ENCODE measurements at places on chromosomes 12 and 14.
A peak's percentile ranks its signal among the peaks of the same experiment; 100 is the strongest.

DNA sequence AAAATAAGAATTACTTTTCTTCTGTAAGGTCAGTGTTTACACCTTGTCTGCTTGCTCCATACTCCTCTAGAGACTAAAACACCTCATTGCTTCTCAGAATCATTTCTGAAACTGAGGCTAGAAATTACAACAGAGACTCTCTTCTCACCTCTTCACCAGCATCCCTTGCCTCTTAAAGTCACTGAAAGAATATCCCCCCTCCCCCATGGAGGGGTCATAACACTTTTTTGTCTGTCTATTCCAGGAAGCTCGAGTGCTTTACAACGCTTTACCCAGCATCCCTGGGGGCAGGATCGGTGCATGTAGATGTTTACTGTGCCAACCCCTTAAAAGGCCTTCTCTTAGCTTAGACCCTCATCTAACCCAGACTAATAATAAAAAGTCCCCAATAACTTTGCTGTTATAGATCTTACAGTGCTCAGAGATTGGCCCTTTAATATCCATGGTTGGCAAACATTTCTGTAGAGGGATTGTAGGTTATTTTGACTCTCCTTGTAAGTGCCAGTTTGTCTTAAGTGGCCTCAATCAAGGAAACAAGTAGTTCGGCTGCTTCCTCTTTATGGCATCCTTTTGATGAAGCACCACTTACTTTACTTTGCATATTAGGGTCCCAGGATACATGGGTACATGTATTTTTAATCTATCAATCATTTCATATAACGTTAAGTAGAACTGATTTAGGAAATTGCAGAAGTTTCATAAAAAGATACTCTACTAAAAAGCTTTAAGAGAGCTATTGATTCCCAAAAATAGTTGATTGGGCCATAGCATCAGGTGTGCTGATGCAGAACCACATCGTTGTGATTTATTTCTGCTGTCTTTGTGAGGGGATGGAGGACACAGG, 29.3 kb downstream of the PRKCH start:
- DNase-seq, result no peak

DNA sequence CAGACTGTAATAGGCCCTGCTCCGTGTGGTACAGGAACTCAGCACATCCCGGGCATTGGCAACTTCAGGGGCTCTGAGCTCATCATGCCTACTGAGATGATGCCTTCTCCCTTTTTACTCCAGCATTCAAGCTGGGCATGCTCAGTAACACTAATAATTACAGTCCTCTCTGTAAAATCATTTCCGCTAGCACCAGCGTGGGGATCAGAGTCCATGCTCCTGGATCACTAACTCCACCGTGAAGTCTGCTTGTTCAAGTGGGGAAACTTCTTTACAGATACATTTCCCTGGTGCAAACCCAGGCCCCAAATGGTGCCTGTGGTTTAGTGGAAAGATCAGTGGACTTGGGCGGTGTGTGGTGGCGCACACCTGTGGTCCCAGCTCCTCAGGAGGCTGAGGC, 16.7 kb downstream of the CLSTN3 start:
- DNase-seq, result no peak

DNA sequence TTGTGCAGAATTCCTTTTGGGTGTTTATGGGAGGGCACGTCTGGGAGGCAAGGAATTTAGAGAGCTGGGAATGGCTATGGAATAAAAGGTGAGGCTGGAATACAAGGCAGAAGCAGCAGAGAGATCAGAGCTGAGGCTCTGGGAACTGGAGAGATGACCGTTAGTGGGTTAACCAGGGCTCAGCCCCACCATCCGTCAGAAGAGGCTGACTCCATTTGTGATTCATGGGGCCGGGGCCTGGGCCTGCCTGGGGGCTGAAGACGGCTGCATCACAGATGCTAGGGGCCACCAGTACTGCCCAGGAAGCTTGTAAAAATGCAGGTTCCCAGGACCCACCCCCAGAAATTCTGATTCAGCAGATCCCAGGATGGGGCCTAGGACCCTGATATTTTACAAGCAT, 398.1 kb downstream of the MED13L start:
- DNase-seq, result no peak

GRCh38 chr12:84070292-84070691, 842.3 kb downstream of the SLC6A15 start:
- DNase-seq, result peak; percentile 12

- DNase-seq, result no peak
Observed at GRCh38 chr14:50607761-50608160, 47.8 kb downstream of the ATL1 start.

DNA sequence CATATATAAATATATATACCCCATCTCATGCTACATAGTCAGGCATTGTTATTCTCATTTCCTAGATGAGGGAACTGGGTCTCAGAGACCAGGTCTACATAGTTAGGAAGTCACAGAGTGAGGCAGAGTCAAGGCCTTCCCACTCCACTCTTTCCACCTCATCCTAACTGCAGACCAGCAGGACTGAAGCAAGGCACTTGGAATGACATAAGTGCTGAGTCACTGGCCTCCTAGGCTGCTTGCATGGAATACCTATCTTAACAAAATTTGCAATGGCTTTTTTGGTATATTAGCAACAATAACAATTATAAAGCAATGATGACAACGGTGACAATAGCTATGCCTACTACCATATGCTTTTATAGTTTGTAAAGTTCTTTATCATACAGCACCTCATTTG, 5.4 kb upstream of the ANO4 start:
- DNase-seq, result no peak

DNA sequence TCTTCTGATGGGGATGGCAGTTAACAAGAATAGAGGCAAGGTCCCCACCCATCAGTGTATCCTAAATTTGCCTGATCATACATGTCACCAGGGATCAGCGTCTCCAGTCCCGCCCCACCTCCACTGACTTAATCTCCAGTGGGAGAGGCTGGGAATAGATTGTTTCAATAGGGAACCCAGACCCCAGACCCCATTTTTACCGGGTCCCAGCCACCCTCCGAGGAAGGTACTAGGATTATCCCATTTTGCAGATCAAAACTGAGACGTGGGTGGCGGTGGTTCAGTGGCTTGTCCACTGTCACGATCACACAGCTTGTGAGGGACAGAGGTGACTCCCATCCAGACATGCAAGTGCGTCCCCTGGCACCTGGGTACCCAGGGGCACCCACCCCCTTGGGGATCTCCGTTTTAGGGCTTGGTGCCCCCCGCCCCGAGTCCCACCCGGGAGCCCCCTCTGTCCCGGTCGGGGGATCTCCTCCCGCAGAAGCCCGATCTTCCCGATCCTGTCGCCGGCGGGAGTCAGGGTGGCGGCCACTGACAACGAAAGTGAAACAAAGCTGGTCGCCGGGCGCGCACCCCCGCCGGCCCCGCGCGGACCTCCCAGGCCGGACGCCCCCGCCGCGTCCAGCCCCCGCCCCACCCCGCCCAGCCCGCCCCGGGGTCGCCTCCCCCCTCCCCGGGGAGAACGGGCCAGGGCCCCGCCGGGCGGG, 523 bp downstream of the WSB2 start:
- no peak for DNase-seq

DNA sequence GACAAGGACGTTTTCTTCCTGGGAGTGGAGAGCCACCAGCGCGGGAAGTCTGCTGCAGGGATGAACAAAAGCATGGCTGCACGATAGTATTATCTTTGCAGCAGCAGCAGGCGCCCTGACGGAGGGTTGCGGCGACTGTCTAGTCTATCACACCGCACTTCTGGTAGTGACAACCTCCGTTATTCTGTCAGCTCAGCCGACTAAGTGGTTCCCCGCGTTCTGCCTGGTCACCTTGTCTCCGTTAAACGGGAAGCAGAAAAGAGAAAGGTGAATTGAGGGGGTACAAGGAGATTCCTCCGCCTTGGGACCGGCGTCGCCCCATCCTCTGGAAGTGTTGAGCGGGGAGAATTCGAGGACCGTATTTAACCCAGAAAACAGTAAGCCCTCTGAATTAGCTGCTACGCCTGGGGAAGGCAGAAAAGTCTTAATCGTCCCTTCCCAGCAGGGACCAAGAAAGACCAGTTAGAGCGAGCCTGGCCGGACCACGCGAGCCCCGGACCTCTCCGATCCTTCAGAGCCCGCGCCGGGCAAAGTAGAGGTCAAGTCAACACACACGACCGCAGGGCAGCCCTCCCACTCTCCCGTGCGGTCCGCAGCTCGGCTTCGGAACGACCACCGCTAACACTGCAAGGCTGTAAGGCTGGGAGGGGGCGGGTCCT, 536 bp upstream of the DAAM1 start:
- DNase-seq, result peak; percentile 36

DNA sequence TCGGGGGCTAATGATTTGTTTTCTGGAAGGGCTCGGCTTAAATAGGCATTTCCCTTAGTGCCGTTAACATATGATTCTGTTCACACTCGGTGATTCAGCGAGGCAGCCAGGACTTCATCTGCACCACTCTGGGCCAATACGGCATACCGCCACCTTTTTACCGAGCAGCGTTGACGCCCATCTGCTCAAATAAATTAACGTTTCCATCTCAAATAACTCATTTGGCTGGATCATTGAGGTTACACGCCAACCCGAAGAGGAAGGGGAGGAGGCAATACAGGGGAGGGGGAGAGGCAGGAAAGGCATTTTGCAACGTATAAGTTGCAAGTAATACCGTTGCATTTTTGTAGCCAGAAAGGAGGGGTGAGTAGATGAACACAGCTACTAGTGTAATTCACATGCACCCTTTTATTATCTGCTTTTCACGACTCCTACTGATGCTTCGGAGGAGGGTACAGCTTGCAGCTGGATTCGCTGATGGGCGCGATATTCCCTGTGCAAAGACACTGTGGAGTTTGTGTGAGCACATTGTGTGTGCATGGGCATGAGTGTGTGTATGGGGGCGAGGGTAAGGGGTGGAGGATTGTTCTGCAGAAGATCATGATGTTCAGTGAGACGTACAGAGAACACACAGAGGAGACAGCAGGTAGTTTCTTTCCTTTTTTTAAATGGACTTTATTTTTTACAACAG, 45.9 kb downstream of the MAP1LC3B2 start:
- DNase-seq, result no peak

DNA sequence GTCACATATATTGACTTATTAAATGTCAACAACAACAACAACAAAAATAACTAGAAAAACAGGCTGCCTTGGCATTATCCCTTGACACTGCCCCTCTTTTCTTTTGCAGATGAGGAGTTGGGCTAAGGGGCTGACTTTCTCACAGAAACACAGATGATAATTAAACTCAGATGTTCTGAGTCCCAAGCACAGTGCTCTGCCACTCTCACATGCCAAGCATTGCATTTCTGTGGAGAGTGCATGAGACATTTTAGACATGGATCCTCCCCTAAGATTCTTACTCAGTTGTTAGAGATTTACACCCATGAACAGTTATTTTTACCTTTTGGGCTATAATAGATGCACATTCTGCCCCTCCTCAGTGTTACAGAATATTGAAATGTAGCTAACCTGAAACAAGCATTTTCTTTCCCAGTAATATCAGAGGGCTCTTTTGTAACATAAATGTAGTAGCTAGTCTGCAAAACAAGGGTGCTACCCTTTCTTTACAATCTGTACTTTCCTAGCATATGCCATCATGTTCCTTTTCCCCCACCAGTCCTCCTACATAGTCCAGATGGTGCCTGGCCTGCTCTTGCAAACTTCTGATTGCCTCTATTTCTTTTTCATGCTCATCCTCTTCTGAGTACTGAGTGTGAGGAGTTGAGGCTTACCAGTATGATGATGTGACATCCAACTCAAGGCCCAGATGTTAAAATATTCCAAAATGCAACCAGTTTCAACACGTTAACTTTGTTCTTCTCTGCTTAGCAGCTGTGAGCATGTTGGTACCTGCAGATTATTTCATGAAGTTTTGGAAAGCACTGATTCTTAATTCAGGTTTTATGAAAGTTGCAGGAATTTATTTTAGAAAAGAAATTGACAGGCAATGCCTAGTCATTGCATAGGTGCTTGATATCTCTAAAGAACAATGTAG, 125.0 kb upstream of the ATP2B1 start:
- no peak for DNase-seq

- DNase-seq, result no peak
Observed at GRCh38 chr12:1443421-1444141, 150.8 kb downstream of the FBXL14 start.

DNA sequence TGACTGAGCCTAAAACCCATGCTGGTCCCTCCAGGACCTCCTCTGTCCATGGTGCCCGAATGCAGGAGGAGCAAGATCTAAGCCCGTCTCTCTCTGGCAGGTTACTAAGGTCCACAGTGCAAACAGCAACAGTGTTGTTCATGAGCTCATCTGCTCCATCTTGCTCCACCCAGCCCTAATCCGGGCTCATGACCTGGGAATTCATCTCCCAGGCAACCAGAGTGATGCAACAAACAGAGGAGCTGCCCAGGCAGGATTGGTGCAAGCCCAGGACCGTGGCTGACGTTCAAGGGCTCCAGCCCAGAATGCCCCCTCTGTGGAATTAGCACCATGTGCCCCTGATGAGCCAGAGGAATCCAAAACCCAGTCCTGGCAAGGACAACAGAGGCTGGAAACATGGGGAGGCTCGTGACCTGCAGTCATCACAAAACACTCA, 29.9 kb downstream of the HSPB8 start:
- DNase-seq, result no peak

- DNase-seq, result no peak
Observed at GRCh38 chr14:45252366-45253069, 484 bp downstream of the MIS18BP1 start.

GRCh38 chr14:101444116-101444515, 117.2 kb upstream of the DIO3 start:
- DNase-seq, result peak; percentile 60

DNA sequence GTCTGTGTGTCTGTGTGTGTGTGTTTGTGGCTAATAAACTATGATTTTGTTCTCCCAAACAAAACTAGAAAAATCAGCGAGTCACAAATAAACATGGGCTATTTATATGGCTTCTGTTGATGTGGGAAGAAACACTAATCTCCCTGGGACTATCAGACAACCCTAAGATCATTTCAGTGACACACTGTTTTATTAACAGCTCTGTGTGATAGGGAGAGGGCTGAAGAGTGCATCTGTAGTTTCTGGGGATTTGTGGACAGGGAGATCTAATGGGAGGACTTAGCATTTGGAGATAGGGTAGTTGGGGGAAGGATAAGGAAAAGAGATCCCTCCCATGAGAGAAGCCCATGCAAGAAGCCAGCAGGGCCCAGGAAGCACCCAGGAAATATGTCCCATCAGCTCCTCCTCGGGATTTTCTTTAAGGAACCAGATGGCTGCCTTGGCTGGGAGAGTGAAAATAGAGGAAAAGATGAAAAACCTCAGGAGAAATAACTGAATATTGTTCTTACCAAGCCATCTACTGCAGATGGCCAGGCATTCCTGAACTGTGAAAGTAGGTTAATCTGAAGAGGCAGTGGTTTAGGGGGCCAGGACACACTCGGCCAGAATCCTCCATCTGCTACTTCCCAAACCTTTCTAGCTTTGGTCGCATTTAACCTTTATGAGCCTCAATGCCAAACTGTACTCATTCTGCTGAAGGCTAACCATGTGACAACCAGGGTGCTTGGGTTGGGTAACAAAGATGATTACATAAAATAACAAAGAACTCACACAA, 253.4 kb downstream of the BTG1 start:
- DNase-seq, result no peak

- DNase-seq, result no peak
Observed at GRCh38 chr12:70196811-70197281, 46.4 kb upstream of the CNOT2 start.

- no peak for DNase-seq
Observed at GRCh38 chr12:104387190-104387589, 69.6 kb upstream of the CHST11 start.

Data from T1000 (cell line).